Stimulated activated CD8-positive, alpha-beta memory T cell treated with anti-CD3 and anti-CD28 coated beads, Interleukin-2, amount 100 ng/mL, for 1 hour (primary cell): ENCODE measurements at places on chromosomes 6 and 20.
A peak's percentile ranks its signal among the peaks of the same experiment; 100 is the strongest.

DNA sequence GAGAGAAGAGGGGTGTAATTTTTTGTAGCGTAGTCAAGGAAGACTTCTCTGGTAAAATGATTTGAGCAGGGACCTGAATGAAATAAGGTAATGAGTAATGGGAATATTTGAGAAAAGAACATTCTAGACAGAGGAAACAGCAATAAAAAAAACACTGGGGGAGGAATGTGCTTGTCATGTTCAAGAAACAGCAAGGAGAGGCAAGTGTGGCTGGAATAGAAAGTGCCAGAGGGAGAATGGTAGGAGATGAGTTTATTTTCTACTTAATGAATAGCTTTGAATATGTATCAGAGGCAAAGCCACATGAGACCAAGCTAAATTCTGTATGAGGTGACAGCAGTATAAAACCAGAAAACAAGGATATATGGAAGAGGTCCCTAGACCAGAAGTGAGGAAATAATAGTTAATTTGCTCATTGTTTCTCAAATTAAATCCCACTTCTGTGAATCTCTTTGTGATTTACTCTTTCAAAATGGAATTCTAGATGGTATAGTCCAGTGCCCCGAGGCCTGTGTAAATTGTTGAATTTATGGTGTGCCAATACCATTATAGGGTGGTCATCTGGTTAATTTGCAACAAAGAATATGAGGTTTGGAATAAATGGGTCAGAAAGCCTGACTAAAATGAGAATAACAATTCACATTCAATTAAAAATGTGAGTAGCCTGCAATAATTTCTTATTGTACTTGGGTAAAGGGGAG, 170.2 kb downstream of the CDKAL1 start:
- DNase-seq = no peak

GRCh38 chr6:95408111-95408510, 169.2 kb upstream of the MANEA start:
- DNase-seq = no peak

- no peak for DNase-seq
These were observed 69.7 kb downstream of the PHACTR3 start for GRCh38 chr20:59673998-59674445.

- no peak for DNase-seq
These were observed 52.9 kb downstream of the RNASET2 start for GRCh38 chr6:166903500-166903899.

GRCh38 chr6:18389479-18389878, 2.3 kb downstream of the RNF144B start:
- DNase-seq = no peak

- no peak for DNase-seq
These were observed 18.1 kb upstream of the ATRN start for GRCh38 chr20:3452690-3453089.

DNA sequence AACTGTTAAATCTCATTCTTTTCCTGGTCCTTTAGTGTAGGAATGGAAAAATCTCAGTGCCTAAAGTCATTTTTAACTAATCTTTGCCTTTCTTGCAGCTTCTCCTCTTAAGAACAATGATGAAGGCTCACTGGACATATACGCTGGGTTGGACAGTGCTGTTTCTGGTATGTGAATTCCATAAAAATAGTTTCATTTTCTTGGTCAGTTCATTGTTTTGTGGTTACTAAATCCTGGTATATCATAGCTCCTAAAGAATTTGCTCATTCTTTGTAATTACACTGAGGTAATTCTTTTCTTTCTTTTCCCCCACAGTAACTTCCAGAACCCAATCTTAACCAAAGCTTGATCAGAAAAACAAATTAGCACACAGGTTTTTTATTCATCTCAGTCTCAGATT, 23.4 kb downstream of the CASP8AP2 start:
- DNase-seq = no peak

GRCh38 chr6:22667855-22668254, 98.5 kb downstream of the HDGFL1 start:
- DNase-seq = no peak

DNA sequence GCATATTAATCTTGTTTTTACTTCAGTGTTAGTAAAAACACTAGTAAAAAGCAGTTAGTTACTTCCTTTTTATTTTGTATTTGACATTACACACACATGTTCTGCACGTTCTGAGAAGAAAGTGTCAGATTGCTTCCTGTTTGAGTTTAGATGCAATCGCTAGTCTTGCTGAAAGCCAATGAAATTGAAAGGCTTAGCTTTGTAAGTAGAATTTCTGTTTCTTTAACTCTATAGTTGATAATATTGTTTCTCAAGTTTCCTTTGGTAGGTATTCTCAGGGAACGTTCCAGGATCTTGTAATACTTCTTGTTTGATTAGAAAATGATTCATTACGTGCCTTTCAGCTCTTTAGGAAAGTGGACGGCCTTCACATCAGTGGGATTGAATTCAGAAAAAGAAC, 55.0 kb downstream of the CDKAL1 start:
- no peak for DNase-seq

GRCh38 chr6:149271348-149272340, 45.9 kb upstream of the TAB2 start:
- peak; percentile 60 for DNase-seq

DNA sequence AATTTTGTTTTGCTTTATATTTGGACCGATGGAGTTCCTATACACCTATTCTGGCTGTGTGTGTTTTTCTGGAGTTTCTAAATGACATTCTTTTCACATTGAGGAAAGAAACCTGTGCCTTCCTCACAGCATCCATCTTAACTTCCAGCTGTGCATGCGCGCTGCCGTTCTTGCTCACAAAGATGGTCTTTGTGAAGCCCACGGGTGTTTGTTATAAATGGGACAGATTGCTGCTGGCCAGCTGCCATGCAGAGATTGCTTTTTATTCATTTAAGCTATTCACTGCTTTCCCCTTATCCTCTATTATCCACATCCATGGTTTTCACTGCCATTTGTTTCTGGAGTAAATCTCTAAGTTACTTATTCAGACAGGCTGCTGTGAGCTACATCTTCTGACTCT, 54.2 kb downstream of the SYNDIG1 start:
- DNase-seq = no peak

DNA sequence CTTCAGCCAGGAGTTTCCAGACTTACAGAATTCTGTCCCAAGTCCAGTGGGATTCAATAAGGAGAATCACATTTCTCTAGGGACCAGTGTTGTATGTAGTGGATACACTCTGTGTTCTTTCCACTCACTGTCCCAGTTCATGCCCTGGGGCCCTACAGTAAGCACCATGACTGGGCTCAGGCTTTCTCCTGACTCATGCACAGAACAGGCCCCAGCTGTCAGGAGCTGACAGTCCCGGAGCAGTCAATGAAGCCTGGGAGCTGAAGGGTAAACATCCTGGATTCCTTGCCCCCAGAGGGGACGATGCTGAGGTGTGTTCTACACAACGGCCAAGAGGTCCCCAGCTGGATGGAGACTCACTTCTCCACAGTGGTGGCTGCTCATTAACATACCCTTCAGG, 40.2 kb upstream of the LRFN2 start:
- DNase-seq = no peak

DNA sequence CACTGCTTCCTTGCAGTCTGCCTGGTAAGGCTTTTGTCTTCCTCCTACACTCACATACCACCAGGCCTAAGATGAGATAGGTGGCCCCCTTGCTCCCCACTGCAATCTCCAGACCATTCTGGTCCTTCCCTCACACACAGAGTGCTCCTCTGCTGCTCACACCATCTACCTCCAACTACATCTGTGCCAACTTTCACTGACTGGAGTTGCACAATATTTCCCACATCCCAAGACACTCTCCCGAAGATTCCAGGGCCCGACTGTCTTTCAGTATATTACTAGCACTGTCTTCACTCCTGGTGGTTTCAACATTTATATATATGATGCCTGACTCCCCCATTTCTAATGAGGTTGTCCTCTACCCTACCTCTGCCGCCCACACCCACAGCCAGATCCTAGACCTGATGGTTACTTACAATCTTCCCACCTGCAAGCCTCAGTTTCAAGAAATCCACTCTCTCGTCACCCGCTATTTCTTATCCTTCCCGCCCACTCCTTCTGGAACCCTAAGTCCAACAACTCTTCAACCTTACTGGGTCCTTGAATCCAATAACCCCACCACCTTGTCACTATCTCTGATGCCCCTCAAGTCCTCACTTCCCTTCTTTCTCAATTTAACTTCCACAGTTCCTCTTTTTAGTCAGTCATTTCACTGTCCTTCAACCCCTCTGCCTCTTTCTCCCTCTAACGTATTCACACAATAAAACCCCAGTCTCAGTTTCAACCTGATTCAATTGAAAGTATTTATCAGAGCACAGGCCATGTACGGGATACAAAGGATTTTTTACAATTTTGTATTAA, 21.6 kb downstream of the RALGAPA2 start:
- DNase-seq = no peak

- no peak for DNase-seq
These were observed 247.3 kb downstream of the MAFB start for GRCh38 chr20:40441771-40442170.

DNA sequence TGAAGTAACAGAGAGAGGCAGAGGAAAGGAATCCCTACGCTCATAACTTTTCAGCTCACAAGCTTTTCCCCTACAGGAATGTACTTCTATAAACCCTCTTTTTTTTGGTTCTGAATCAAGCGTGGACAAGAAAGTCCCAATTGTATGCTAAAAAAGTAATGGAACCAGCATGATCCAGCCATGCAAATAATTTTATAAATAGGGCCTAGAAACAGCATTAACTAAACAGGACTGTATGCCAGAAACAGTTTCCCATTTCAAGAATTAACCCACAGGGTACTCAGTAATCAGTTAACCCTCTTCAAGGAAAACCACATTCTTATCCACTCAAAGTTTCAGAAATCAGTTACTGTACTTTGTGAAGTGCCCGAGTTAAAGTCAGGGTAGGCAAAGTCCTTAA, 87.0 kb upstream of the HMGCLL1 start:
- no peak for DNase-seq

DNA sequence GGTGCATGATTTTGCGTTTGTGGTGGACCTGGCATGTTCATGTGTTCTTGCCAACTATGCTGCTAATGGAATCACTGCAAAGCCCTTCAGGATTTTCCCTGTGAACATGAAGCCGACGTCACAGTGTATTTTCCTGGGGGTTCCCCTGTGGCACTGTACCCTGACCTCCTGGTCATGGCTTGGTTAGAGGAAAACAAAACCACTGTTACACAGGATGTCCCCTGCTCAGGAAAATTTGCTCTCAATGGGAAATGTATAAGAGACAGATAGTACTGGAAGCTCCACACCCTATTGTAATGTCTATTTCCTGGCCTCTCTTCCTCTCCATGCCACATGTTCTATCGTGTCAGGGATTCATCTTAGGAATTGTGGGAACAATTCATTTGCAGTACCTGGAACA, 19.7 kb downstream of the TSHZ2 start:
- DNase-seq = no peak

- DNase-seq = no peak
These were observed 25.0 kb upstream of the TXLNB start for GRCh38 chr6:139316622-139317317.

- no peak for DNase-seq
These were observed 423.7 kb upstream of the MARCKS start for GRCh38 chr6:113433335-113433991.

DNA sequence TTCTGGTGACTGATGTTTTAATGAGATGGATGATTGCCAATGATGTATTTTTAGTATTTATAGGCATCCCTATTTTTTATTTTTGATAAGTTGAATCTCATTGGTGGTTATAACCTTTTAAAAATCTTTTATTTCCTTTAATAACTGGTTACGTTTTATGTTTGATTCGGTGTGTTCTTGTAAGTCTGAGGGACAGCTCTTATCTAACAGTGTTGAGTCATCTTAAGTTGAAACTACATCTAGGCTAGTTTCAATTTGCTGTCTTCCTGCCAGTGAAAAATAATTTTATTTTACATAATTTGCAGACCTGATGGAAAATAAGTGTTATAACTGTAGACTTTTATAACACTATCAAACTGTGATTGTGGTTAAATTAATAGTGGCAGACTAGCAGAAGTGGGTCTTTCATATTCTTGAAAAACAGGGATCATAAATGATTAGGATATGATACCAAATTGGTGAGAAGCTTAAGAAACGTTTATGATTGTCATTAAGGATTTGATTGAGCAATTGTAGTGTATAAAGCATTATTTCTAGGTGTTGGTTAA, 4.6 kb downstream of the AFDN start:
- DNase-seq = no peak

- DNase-seq = no peak
These were observed 16.2 kb upstream of the BEND6 start for GRCh38 chr6:56938649-56939191.

- no peak for DNase-seq
These were observed 2.2 kb upstream of the NINL start for GRCh38 chr20:25587536-25587935.

DNA sequence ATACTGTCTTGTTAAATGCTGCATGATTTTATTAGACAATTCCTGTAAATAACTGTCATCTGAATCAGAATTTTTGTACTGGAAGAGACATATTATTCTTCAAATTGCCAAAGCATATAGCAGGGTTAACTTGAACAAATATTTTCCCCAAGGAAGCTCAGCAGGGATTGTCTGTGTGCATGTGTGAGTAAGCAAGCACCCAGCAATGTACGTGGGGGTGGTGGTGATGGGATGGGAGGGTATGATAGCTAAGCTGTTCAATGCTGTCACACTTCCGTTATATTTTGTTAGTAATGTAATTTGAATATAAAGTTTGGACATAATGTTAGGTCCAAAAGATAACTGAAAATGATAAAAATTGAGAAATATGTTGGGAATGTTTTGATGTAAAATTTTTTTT, 118.1 kb downstream of the MYB start:
- DNase-seq = no peak

DNA sequence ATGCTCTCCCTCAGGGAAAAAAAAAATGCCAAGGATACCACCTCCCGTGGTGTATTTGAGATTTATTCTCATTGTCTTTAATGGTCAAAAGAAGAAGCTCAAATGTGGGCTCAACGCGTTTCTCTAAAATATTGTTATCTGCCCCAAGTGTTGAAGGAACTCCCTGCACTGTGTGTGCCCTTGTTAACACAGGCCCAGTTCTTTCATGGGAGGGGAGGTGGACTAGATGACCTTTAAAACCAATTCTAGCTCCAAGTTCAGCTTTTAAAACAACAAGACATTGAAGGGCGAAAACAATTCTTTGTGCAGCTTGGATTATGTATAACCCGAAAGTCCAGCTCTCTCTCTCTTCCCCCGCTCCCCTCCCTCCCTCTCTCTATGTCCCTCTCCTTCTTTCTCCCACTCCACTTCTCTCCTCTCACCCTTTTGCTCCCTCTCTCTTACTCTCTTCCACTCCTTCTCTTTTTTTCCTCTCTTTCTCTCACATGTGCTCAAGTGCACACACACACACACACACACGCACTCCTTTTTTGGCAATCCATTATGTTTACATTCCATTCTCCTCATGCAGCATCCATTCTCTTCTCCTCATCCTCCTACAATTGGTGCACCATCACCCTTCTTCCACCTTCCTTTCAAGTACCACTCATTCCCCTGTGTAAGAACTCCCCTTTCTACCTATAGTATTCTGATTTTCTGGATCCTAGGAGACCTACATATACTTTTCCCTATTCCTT, 8.5 kb downstream of the HLA-DMB start:
- no peak for DNase-seq

DNA sequence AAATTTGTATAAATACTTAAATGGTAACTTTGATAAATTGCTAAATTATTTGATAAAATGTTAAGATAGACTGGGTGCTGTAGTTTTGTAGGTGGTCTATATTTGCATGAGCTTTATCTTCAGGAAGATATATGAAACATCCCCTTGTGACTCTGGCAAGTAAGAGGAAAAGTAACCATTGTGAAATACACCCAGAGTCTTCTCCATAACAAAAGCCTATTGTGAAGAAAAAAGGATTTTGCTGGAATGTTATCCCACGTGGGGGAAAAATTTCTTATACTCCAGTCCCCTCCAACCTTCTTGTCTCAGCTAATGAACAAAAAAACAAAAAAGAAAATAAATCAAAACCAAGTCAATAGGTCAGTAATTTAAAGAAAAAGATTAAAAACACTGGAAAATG, 600.7 kb downstream of the HDGFL1 start:
- DNase-seq = no peak
